ENCODE measurements at places on chromosomes 6 and 20. TPM values are rescaled to one million over a fixed set of nuclear protein-coding genes. Genes with fewer than 3 reads are reported as not detected.
A peak's percentile ranks its signal among the peaks of the same experiment; 100 is the strongest.

DNA sequence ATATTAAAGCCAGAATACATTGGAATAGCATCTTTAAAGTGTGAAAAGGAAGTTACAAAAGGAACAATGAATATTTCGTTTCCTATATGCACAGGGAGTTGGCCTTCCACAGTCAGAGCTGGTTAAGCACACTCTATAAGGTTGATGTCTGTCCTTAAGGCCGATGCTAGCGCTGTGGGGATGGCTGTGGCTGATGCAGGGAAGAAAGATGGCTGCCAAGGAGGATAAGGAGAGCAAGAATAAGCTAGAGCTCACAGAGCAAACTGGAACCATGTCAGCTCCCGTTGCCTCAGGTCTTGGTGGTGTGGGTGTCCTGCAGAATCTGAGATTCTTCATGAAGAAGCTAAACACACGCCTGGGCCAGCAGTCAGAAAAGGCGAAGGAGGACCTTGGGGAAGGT lies 20.8 kb upstream of the STX11 start:
- DNase-seq: no peak

DNA sequence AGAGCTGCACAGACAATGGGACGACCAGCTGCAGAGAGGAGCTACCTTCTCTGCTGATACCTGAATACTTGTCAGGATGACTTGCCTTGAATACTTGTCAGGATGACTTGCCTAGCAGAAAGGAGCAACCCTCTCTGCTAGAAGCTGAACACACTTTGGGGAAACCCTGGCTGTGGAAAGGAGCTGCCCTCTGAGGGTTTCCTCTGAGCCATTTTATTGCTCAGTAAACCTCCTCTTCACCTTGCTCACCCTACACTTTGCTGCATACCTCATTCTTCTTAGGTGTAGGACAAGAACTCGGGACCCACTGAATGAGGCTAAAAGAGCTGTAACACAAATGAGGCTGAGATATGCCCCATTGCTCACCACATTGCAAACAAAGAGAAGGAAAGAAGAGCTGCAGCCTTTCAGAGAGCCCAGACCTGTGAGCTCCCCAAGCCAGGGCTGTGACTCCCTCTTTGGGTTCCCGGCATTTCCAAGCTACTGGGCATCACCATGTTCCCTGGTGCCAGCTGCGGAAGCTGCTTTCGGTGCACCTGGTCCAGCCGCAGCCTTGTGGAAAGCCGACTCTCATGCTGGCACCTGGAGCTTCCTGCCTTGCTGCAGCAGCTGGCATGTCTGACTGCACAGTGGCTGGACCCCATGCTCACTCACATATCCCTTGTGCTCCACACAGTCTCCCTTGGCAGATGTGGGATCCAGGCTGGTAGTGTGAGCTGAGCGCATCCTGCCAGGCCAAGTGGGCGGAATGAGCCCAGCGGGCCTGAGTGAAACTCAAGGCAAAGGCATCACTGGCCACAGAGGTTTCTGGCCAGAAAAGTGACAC lies 106.7 kb upstream of the AHI1 start:
- DNase-seq: no peak

- no peak for DNase-seq
Measured at GRCh38 chr6:36469946-36470345, 27.1 kb downstream of the KCTD20 start.

GRCh38 chr6:105609375-105609991 lies 206.6 kb upstream of the PREP start:
- peak; percentile 91 for DNase-seq

Gene BNIP5
- total RNA-seq: not detected
